ENCODE measurements at places on chromosomes 12 and 14.

DNA sequence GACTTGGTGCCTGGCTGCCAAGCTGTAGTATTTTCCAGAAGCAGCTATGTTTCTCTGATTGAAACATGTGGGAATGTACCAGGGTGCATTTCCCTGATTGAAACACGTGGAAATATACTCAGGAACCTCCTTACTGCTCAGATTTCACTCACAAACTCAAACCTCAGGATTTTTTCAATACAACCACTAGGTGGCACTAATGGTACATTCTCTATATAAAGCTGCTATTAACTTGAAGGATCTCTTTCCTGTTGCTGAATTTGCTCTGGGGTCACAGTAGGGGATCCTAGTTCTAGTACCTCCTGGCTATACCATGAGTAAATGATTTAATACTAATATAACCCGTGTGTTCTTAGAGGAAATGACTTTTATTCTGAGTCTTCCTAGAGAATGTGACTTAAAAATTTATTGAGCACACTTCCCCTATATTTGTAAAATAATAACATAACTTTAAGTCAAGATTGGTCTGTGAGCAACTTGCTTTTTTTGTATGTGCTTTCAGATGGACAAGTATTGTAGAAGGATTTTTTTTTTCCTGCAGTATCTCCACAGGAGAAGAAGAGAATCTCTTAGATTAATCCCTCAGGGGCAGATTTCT is 173.8 kb upstream of the MIS18BP1 start:
- DNase-seq, result peak; percentile 4

DNA sequence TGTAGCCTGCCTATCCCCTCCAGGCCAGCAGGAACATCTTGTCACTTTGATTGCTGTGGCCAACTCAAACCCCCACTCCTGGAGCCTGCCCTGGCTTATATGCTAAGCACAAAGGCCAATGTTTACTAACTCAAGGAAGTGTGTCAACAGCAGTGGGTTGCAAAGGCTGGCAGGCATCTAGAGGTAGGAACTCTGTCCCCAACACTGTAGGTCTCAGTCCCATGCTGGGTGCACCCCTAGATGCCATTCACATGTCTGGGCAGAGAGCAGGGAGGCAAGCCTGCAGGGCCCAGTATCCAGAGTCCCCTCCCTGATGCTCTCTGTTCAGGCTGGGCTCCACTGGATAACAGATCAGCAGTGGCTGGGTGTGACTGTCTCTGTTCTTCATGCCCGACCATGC is 1.6 kb upstream of the HPD start:
- DNase-seq, result no peak

- DNase-seq, result no peak
Observed at GRCh38 chr12:122609732-122610131, 82.7 kb downstream of the KNTC1 start.

GRCh38 chr14:61588419-61588901 is 106.9 kb upstream of the HIF1A start:
- DNase-seq, result no peak

DNA sequence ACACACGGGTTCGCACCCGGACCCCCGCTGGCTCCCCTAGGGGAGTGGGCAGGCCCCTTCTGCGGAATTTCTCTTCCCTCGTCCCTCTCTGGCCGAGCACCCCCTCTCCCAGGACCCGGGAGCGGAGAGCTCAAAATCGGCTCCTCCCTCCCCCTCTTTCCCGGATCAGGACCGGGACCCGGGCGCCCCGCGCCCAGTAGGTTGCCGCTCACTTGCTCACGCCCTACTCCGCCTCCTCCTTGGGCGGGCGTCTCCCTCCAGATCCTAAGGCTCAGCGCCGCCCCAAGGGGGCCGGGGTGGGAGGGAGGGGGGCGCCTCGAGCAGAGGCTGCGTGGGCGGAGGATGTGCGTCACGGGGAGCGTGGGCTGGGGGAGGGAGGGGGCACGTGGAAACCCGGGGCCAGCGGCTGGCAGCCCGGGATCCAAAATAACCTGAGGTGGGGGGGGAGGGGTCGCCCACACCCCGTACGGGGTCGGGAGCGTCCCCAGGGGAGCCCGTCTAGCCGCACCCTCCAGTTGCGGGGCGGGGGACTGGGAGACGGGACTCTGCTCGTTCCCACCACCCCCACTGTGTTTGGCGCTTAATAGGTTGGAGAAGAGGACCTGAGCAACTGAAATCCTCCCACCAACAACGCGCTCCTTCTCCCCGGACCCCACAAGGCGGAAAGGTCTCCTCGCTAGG is 1.8 kb upstream of the NAB2 start:
- peak; percentile 56 for DNase-seq

DNA sequence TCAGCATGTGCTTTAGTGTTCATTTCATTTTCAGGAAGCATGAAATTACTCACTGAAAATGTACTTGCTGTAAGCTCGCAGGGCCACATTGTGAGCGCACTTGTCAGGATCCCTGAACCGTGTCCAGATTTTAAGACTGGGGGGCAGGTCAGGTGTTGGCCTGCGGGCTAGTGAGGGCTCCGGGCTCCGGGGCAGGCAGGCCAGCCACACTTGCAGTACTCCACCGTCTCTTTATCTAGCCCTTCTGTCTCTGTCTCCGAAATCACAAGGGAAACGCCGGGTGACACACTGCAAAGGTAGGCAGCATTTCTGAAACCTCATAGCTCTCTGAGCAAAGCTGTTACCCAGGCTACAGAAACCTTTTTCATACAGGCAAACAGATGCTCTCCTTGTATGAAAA is 98.7 kb downstream of the EML1 start:
- DNase-seq, result no peak

DNA sequence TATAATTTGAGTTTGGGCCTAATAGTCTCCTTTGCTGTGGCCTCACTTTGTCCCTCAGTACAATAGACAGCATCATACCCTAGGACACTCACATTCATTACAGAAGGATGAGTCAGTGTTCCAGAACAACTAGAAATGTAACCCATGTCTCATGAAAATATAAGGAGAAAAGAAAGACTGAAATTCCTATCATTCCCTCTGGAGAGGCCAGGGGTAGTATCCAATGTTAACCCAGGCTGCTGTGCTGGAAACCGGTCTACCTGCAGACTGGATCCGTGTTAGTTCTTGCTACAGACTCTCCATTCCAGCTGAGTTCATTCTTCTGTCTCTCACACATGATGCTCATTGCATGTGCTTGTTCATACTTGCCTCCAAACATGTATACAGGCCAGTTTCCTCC is 75.8 kb upstream of the HOXC13 start:
- DNase-seq, result no peak

GRCh38 chr12:78977304-78977867 is 112.8 kb downstream of the SYT1 start:
- no peak for DNase-seq

DNA sequence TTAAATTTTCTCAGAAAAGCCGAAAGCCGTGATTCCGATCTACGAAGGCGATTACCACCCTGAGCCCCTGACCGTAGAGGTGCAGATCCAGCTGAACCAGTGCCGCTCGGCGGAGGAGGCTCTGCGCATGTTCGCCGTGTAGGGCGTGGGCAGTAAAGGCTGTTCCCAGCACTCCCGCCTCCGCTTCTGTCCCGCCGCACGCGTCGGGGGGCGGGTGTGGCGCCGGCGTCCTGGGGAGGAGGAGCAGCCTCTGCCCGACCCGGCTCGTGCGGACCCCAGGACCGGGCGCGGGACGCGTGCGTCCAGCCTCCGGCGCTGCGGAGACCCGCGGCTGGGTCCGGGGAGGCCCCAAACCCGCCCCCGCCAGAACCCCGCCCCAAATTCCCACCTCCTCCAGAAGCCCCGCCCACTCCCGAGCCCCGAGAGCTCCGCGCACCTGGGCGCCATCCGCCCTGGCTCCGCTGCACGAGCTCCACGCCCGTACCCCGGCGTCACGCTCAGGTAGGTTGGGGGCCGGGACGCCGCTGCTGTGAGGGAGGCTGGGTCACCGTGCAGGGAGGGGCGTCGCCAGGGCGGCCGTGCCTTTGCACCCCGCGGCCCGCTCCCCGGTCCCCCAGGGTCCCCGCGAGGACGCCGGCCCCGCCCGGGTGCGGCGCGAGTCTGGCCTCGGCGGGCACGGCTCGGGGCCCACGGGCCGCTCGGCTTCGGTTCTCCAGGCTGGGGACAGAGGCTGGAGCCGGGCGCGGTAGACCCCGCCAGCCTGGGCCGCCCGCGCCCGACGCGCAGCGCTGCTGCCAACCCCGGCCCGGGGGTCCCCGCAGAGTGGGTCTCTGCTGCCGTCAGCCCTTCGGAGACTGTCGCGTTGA is at the start of gene B3GNT4:
Gene B3GNT4, plus strand, starts transcription at position 409 of the 866 bp plus-strand sequence. CDS start 910 bp downstream, outside the sequence.
- no peak for DNase-seq

DNA sequence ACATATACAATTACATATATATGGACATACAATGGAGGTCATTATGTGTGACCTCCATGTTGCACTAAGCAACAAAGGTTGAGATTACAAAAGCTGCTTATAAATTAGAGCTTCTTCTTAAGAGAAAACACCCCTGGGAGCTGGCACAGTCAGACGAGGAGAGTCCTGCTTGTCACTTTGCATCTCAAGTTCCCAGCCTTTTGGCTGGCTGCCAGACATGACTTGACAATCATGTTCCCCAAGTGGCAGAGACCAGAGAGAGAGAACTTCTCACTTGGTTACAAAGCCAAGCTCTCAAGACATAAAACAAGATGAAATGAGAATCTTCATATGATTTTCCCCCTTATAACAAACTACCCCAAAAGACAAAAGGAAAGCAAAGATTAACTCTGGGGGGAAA is 8.5 kb upstream of the SYNJ2BP start:
- no peak for DNase-seq

DNA sequence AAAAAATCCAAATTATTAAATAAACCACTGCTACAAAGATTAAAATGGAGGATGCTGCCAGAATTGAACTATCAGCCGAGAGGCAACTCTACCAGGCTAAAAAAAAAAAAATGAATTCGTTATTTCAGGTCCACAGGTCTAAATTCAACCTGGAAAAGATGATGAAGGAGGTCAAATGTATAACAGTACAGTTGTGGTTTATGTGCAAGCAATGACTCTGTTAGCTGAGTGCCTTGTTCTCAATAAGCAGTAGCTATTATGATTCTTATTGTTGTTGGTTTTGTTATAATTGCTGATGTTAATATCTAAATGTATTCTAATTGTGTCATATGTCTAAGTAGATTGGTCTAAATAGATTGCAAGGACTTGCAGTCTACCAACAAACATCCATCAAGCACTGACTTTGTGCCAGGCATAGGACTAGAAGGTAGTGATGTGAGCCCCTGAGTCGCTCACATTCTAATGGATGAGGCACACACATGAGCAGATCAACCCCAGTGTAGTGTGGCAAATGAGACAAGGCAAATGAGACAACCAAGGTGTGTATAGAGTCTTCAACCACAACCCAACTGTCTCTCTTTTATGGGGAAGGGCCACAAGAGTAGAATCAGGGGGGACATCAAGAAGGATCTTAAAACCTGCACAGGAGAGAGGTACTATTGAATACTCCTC is 77.0 kb upstream of the PLEKHG7 start:
- no peak for DNase-seq

GRCh38 chr12:538731-539539 is 79.2 kb downstream of the B4GALNT3 start:
- no peak for DNase-seq

DNA sequence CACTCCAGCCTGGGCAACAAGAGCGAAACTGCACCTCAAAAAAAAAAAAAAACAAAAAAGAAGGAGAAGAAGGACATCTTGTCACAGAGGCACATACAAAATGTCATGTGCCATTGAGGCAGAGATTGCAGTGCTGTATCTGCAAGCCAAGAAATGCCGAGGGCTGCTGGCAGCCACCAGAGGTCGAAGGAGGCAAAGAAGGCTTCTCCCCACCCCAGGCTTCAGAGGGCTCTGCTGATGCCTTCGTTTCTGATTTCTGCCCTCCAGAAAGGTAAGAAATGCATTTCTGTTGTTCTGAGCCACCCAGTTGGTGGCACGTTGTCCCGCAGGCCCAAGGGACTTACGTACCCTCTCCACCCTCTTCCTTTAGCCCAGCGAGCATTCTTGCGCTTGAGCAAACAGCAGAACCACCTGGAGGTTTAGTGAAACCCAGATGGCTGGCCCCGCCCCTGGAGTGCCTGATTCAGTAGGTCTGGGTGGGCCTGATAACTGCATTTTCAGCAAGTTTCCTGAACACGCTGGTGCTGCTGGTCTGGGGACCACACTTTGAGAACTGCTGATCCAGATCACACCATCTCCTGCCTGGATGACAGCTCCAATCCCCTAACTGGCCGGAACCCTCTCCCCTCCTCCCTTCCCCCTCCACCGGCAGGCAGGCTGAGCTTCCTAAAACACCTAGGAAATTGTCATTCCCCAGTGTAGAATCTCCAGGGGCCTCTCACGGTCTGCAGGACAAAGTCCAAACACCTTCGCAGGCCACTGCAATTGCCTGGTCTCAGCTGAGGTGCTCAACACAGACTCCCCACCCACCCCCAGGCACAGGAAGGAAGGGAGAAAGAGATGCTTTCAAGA is 21.1 kb upstream of the SCARB1 start:
- no peak for DNase-seq

GRCh38 chr12:43241986-43242385 is 310.0 kb downstream of the ADAMTS20 start:
- peak; percentile 37 for DNase-seq

DNA sequence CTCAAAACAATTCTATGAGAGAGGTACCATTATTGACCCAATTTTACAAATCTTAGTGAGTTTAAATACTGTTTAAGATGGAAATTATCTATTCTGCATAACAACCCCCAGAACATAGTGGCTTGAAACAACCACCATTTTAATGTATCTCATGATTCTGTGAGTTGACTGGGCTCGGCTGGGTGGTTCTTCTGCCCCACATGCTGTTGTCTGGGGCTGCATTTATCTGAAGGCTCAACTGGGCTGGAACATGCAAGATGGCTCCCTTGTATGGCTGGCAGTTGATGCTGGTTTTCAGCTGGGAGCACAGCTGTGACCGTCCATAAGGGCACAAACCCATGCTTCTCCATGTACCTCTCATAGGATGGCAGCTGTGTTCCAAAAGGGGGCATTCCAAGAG is 82.2 kb downstream of the DRAM1 start:
- DNase-seq, result no peak

DNA sequence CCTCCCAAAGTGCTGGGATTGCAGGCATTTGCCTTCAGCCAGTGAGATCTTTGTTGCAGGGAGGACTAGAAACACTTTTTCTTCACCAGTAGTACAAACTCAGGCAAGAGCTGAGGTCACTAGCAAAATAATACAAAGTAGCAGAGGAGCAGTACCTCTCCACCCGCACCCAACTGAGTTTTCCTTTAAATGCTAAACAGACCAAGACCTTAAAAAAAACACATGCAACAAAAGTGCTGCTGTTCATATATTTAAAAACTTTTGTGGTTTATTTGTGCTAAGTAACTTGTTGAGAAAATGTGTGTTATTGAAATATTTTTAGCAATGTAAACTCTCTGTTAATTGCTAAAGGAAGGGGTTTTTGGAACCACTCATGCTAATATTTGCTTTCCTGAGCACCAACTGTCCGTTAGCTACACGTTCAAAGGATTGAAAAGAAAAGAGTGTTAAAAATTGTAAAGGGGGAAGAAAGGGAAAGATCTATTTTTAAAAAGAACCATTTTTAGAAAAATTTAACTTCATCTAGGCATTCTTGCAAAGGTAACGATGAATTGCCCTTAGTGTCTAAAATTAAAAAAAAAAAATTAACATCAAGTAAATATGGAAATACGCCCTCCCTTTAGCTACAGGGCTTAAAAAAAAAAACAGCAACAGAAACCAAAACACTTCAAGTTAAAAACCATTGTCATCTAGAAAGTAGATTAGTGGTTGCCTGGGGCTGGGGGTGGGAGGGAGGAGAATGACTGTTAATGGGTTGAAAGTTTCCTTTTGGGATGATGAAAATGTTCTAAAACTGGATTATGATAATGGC is 114.0 kb upstream of the KRAS start:
- DNase-seq, result no peak
